ENCODE measurements at places on chromosomes 3 and 15. TPM values are rescaled to one million over a fixed set of nuclear protein-coding genes. Genes with fewer than 3 reads are reported as not detected.

The PLSCR5 gene
- total RNA-seq = not detected

DNA sequence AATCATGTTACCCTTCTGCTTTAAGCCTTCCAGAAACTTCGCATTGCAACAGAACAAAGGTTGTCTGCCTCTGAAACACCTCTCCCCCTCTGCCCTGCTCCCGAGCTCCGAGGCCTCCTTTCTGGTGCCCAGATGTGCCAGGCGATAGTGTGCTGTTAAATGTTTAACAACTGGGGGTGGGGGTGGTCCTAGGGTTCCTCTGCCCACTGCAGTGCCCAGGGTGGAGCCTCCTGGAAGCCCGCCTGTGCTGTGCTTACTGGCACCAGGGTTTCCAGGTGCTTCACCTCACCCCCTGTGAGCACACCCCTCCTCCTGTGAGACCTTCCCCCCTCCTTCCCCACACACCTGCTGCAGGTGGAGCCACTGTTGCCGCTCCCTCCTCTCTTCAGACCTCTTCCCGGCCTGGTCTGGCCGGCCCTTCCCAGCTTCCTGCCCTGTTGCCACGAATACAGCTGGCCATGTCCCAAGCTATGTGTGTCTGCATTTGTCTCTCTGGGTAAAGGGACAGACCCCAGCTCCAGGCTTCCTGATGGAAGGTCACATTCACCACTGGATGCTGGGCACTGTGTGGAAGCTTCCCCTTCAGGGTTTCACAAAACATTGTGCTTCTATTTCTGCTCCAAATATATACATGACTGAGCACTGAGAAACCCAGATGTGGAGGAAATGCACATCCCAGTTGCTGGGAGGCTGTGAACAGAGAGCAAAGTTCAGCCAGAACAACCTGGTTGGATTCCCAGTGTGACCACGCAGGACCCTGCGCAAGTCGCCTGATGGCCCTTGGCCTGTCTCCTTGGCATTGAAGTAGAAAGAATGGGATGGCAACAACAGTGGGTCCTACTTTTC, 37.2 kb downstream of the MGLL start:
- DNase-seq = no peak

The XXYLT1 gene
- total RNA-seq = 26.0 TPM

- DNase-seq = no peak
Observed at GRCh38 chr15:93719921-93720351, 511.4 kb upstream of the MCTP2 start.

- no peak for DNase-seq
Observed at GRCh38 chr15:40769274-40770146, at the start of gene C15orf62. TSS of gene C15orf62 (plus strand) at chr15:40769980. CDS start at chr15:40770496, 516 bp downstream.

DNA sequence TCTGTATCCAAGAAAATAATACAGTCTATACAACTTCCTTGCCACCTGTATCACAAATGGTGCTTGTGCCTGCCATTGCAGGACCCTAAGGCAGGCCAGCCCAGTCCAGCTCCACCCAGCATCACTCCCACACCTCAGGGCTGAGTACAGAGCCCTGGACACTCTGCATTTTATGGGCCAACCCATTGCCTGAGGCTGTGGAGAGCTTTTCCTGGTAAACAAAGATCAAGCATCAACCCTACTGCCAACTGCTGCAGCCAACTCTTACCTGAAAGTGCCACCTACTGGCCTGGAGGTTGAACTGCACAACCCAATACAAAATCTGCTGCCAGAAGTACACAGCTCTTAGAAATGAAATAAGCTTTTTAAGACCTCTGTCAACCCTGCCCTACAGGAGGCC, 1082.2 kb downstream of the NAALADL2 start:
- no peak for DNase-seq

DNA sequence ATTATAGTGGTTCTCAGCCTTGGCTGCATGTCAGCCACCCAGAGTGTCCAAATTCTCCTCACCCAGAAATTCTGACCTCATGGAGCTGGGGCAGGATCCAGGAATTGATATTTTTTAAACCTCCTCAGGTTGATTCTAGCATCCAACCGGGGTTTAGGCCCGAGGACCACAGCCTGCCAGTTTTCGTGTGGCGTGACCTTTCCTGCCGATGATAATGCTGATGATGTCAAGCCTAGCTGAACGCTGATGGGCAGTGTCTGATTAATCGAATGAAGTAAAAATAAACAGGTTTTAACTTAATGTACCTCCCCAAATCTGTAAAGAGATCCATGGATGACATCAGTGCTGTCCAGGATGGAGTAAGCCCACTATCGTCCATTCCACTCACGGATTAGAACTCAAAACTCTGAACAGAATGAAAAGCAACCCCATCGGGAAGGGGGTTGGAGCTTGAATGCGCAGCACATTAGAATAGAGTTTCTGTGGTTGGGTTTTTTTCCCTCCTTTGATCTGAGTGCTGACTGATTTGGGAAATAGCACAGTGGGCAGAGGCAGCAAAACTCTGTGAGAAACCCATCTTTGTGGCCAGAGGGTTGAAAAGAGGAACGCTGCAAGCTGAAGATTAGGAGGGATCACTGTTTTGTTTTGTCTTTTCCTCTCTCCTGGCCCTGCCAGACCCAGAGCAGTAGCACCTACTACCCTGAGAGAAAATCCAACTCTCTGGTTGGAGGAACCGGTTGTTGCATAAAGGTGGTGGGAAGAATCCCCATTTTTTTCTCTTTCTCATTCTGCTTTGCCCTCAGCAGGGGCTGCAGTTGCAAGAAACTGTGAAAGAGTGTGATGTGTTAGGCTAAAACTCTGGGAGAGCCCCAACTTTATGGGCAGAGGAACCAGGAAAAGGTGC, 153.9 kb downstream of the APBA2 start:
- DNase-seq = no peak

GRCh38 chr3:57752307-57752706, 3.8 kb upstream of the SLMAP start:
- peak; percentile 46 for DNase-seq

DNA sequence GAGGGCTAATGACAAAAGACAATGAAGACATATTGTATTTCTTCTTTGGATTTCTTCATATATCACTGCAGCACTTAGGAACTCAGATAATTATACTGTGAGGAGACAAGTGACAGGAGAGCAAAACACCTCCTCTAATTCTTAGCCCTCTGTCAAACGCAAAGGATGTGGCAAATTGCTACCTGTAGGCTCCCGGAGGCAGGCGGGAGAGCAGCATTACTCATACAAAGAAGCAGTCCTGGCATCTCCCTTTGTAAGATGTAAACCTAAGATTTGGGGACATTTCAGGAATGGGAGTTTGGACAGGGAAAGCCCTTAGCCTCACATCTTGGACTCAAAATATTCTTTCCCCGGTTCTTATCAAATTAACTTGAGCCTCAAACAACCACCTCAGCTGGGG, 460.8 kb downstream of the SOX2 start:
- no peak for DNase-seq

The KLHL6 gene
- total RNA-seq = 0.03 TPM

The GOLGA8F gene
- total RNA-seq = not detected

The ZBBX gene
- total RNA-seq = not detected

DNA sequence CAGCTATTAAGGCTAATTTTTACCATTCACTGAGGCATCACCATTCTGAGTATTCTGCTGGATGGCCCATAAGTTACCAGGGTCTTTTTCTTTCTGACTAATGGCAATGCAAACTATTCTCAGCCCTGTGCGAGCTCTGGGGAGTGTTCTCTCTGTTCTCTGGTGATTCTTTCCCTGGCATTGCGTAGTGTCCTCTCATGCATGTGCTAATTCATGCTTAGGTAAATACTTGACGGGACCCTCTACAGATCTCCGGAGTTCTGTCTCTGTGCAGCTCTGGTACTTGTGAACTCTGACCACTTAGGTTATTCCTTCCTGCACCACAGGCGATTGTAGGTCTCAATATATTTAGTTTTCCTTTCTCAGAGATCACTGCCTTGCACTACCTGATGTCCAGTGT, 34.8 kb downstream of the UBE2E1 start:
- no peak for DNase-seq

- DNase-seq = no peak
Observed at GRCh38 chr3:74347563-74348268, 266.7 kb downstream of the CNTN3 start.

DNA sequence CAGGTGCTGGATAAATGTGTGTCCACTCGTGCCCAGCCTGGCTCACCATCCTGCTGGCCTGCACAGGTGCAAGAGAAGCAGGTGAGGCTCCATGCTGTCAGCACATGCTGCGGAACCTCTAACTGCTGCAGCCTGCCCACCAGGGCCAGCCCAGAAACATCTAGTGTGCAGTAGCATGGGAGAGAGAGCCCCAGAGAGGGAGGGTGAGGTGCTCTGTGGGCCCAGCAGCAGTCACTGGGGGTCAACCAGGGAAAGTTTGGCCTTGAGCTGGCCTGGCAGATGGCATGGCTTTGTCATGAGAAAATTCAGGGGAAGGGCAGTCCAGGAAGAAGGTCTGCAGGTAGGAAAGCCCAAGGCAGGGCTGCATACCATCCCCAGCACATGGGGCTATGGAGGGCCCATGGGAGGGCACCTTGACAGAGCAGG, 18.2 kb upstream of the PRR23E start:
- DNase-seq = no peak

DNA sequence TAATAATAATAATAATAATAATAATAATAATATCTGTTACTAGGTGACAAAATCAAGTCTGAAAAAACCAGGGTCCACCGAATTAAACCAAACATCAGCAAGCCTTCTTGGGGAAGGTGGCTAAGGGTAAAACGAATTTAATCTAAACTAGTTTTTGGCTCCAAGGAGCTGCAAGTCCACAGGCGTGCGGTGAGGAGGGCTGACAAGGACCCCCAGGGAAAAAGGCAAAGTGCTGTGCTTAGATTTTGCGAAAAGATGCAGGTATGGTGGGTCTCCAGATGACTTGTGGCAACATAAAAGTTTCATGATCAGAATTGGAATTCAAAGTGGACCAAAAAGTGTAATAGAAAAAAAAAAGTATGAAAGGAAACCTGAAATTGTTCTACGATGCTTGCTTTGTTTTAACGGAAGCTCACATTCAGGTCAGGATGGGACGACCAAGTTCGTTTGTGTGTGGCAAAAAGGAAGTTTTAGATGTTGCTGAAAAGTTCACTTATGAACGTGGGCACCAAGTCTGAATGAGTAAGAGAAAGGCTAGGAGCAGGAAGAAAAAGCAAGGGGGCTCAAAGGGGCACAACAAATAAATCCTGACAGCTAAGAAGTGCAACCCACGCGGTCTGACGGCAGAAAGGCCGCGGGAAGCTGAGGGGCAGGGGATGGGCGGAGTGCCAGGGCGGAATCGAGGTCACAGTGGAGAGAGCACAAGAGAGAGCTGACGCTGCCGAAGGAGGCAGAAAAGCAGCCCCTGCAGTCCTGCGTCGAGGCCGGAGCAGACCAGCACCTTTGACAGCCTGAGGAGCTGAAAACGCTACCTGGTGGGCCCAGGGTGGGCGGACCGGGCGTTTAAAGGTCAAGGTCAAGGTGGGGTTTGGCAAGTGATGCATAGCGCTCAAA, 1.1 kb downstream of the WDR82 start:
- DNase-seq = no peak

DNA sequence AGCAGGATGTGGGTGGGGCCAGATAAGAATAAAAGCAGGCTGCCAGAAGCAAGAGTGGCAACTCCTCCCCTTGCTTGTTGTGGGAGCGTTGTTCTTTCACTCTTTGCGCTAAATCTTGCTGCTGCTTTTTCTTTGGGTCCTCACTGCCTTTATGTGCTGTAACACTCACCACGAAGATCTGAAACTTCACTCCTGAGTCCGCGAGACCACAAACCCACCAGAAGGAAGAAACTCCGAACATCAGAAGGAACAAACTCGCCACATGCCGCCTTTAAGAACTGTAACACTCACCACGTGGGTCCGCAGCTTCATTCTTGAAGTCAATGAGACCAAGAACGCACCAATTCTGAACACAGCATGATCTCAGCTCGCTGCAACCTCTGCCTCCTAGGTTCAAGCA, 72.9 kb downstream of the IL12A start:
- no peak for DNase-seq

The ISLR gene
- 0.28 TPM for total RNA-seq

The EDEM1 gene
- total RNA-seq = 44.6 TPM

- no peak for DNase-seq
Observed at GRCh38 chr15:63221346-63221745, 31.9 kb downstream of the RAB8B start.

DNA sequence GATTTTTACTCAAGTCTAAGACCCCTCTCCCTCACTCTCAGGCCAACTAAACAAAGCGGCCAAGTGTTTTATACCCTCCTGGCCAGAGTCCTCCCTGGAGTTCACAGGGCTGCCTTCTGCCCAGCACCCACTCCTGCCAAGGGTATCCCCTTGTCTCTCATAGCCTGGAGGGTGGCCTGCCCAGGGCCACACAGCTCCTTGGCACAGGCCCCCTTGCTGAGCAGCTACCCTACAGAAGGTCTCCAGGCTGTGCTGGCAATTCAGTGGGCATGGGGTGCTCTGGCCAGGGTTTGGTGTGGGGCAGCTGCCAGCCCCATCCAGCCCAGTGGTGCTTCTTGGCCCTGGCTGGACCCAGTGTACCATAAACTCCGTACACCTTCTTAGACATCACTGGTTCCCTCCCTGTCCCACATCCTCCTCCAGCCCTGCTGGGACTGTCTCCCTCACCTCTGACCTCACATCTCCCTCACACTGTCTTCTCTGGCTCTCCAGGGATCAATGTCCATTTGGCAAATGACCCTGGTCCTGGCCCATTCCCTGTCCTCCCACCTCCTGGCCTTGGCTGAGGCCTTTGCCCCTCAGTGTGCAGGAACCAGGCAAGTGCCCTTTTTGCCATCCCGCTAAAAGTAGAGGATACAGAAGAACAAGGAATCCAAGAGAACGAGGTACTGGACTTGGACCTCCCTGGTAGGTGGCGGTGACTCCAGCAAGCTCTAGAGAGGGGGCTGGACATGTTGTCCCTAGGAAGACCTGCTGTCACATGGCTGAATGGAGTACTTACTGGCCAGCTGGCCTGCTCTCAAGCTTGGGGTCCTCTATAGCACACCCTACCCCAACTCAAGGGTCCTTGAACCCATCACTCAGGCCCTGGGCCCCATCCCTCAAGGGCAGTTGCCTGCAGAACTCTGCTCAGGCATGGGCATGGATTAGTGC, 50.0 kb upstream of the TRPM1 start:
- DNase-seq = no peak

The TNIK gene
- total RNA-seq = 1.9 TPM

The P2RY1 gene
- 0.08 TPM for total RNA-seq

The ZBED2 gene
- total RNA-seq = 0.10 TPM

DNA sequence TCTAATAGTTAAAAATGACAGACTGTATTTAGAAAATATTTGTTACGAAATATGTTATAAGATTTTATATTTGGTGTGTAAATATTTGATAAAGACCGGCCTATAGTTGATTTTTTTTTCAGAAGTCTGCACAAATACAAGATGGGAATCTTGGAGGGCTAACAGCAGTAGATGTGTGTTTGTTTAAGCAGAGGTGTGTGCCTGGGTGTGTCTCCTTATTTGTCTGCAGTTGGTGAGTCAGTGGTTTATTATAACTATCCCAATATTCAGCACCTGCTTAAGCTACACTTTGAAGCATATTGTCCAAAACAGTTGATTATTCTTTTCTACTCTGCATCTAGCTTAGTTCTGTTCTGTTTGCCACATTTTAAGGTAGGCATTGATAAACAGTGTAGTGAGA, 12.4 kb downstream of the GLCE start:
- DNase-seq = no peak

- peak; percentile 65 for DNase-seq
Observed at GRCh38 chr15:43769584-43770228, 7.1 kb downstream of the ELL3 start.
